ENCODE measurements at places on chromosomes 16 and 17.

DNA sequence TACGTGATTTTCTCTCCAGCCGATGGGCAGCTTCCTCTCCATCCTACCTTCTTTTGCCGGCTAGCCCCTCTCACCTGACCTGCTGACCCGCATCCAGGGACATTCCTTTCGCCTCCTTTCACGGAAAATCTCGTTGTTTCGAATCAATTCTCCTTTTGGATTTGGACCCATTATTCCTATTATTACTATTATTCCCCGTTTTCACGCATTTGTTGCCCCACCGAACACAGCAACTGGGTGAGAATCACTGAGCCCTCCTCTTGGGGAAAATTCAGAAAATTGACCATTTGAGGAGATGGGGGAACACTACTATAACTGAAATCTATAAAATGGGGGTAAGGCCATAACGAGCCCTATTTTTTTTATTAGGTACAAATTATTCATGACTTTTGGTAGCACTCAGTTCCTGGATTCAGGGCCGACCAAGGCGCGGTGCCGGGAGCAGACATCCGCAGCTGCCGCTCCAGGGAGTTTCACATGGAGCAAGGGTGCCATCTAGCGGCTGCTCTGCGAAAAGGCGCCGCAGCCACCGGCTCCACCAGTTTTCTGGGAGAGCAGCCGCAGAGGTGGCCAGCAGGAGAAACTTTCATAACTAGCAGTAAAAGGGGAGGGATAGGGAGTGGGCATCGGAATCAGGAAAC, 3.3 kb upstream of the HOXB8 start:
- DNase-seq = peak; percentile 78

GRCh38 chr16:27224741-27225300, 21.5 kb downstream of the KDM8 start:
- no peak for DNase-seq

GRCh38 chr16:89052890-89053724, 40.5 kb upstream of the ACSF3 start:
- no peak for DNase-seq

DNA sequence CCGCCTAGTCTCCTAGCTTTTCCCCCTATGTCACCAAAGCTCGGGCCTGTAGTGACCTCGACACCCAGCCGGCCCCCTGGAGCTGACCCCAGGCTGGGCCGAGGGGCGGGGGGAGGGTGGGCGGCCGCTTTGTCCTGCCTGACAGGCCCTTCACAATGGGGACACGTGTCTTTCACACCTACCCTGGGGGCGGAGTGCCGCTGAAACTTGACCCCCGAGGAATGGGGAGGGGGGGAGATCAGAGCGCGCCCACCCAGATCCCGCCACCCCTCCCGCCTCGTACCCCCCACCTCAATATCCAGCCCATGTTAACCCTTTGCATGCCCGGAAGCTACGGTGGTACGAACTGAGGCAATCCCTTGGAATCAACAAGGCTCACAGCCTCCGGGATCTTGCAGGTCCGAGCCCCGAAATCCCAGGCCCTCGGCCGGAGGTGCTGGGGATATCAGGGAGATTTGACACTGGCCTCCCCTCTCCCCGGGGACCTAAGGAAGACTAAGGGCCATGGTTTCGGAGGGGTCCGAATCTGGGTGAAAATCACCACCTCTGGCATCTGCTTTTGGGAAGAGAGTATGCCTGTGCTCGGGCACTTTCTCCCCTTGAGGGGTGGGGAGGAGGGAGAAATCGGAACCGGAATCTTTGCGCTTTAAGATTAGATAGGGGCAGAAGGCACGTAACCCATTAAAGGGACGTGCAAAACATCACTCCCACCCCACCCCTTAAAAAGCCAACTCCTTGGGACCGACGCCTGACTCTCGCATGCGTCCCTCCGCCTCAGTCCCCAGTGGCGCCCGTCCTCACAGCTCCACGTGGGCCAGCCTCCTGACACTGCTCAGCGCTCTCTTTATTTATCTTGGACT, 2.6 kb downstream of the NOG start:
- DNase-seq = no peak

DNA sequence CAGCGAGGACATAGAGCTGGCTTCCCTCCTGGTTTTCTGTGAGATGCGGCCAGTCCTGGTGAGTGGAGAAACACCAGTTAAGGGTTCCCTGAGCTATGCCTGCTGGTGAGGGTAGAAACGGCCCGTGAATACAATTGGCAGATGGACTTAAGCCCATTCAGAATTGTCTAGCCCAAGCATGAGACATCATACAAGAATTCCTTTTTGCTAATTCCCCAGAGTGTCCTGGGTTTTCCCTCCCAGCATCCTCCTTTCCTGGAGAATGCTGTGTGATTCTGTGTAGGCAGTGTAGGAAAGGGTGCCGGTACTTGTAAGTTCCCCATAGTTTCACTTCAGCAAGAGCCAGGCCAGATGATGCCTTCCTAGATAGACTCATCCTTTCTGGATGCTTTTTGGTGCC, 65.1 kb downstream of the SDR42E1 start:
- peak; percentile 64 for DNase-seq

Measured in fibroblast of mammary gland (primary cell).